ENCODE measurements at places on chromosomes 4 and X.
A peak's percentile ranks its signal among the peaks of the same experiment; 100 is the strongest.

DNA sequence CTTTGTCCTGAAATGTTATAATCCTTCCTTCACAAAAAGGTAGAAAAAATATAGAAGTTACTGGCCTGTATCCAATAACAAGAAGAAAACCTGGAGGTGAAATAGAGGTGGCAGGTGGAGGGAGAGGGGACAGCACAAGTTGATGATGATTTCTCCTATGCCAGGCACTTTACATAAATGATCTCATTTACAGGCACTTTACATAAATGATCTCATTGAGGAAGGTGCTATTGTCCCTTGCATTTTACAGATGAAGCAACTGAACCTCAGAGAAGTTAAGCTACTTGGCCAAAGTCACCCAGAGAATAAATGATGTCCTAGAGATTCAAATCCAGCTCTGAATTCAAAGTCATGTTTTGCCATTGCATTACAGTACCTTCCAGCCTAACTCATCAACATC, 7.1 kb upstream of the OPHN1 start:
- DNase-seq, result no peak

DNA sequence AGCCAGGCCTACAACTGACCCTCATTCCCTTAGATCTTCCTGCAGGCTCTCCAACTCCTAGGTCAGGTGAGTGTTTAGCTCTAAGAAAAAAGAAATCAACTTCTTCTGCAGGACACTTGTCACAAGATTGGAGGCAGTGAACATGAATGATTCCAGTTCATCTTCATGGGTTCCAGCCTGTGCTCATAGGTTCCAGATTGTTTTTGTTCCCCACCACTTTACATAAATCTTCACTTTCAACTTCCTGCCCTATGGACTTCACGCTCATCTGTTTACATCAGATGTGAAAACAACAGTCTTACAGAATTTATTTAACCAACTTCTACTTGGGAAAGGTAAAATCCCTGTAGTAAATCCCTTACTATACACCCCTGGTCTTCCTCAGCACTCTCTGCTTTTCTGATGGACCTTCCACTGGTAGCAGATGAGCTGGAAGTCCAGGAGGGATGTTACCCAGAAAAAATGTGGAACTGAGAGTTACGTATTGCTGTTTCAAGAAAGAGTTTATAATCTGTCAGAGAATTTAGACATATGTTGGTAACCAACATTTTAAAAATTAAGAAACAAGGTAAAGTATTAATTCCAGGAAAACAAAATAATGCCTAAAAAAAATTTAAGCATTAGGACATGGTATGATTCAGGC, 62.4 kb downstream of the ANAPC10 start:
- DNase-seq, result no peak

GRCh38 chr4:74583089-74583700, 138.3 kb downstream of the AREG start:
- peak; percentile 4 for DNase-seq

GRCh38 chrX:18944482-18944881, 39.4 kb downstream of the PHKA2 start:
- DNase-seq, result no peak

- no peak for DNase-seq
These were observed 6.8 kb downstream of the PDS5A start for GRCh38 chr4:39970671-39971640.

DNA sequence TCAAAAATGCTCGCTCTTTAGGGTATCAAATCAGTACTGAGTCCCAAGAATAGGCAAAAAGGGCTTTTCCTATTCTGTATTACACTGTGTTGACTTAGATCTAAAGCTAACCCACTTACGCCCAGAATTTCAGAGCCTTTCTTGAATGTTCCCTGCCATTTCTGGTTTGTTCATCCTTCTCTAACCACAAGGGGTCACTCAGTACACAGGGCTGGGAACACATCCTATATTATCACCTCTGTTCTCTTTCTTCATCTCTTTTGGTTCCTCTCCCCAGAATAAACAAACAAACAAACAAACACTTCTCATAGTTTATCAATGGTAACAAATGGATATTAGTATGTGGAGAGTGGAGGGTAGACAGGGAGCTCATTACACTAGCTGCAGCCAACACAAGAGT, 25.5 kb upstream of the MORC4 start:
- peak; percentile 22 for DNase-seq

DNA sequence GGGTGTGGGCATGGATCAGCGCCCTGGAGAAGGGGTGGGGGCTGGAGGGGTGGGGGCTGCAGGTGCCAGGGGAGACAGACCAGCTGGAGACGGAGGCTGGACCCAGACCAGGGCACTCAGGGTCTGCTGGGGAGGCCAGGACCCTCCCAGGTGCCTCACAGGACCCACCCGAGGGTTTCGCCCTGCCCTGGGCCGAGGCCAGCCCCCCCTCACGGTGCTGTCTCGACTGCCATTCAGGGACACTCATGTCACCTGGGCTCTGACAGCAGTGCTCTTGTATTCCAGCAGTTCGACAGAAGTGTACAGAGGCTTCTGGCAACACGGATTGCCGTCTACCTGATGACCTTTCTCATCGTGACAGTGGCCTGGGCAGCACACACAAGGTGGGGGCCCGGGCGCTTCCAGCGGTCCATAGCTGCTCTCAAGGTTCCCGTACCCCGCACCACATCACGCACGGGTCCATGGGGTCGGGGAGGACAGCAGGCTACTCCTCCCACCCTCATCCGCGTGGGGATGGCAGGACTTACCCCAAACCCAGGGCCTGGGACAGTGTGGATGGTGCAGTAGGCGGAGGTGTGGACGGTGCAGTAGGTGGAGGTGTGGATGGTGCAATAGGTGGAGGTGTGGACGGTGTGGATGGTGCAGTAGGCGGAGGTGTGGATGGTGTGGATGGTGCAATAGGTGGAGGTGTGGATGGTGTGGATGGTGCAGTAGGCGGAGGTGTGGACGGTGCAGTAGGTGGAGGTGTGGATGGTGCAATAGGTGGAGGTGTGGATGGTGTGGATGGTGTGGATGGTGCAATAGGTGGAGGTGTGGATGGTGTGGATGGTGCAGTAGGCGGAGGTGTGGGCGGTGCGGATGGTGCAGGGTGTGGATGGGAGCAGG, 18.1 kb downstream of the TMEM175 start:
- DNase-seq, result no peak

DNA sequence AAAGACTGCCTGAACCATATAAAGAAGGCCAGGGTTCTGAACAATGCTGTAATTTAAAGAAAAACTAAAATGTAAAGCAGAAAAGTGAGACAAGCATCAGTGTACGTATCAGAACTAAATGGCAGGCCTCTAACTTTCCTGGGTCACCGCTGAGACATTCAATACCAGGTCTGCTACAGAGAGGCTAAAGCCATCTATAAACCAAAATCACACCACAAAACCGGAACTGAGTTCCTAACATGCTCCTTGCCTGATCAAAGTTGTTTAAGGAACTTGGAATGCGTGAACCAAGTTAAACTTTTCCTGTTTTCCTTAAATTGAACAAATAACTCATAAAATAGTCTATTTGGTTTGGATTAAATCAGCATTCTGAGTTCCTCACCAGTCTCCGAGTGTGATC, 55.3 kb upstream of the TECRL start:
- DNase-seq, result no peak

DNA sequence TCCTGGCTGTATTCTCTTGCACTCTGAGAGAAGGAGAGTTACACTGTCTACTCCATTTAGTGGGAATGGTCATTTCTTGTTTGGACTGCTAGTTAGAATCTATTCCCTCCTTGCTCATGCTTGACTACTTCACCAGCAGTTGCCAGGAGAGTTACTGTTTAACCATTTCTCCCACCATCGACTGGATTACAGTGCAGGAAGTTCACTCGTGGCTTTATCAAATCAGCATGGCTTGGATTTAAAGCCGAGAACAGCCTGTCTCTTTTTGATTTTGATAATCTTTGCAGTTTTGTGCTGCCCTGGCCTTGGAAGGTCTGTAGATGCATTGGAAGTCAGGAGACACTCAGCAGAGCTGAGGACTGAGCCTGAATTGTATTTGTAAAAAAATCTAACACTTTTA, 3.2 kb downstream of the GBA3 start:
- no peak for DNase-seq
